ENCODE measurements at places on chromosomes 12 and 14.

- DNase-seq: no peak
These were observed 27.4 kb downstream of the MMP17 start for GRCh38 chr12:131855521-131856142.

DNA sequence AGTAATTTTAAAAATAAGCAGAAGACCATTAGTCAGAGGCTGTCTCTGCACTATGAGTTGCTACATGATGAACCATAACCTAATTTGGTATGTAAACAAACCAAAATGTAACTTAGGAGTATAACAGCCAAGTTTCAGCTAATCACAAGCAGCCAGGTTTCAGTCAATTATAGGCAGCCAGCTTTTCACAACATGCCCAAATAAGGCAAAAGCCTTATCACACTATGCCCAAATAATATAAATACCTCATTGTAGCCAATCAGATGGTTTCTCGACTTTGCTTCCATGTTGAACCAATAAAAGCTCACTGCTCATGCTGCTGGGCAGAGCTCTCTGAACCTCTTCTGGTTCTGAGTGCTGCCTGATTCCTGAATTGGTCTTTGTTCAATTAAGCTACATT lies 38.6 kb downstream of the GARIN6 start:
- DNase-seq: no peak

GRCh38 chr12:16020031-16020430 lies 108.9 kb downstream of the DERA start:
- DNase-seq: no peak

GRCh38 chr12:9341260-9341585 lies 133.0 kb upstream of the PZP start:
- no peak for DNase-seq

GRCh38 chr12:117026343-117026742 lies 72.9 kb downstream of the TESC start:
- no peak for DNase-seq

DNA sequence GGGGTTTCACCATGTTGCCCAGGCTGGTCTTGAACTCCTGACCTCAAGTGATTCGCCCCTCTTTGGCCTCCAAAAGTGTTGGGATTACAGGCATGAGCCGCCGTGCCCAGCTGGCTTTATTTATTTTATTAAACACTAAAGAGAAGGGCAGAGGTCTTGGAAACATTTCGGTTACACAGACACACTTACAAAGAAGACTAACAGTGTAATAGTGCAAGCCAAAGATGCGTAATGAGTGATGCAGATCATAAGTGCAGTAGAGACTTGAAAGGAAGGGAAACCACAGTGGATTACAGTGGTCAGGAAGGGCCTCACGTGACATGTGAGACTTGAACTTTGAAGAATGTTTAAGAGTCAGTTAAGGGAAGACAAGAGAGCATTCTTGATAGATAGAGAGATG lies 33.9 kb upstream of the CDK17 start:
- DNase-seq: peak; percentile 41

- no peak for DNase-seq
These were observed 121.8 kb downstream of the SLC38A6 start for GRCh38 chr14:61102549-61103466.
